Fibroblast of skin of back (primary cell): ENCODE measurements at places on chromosomes 2 and 18.

DNA sequence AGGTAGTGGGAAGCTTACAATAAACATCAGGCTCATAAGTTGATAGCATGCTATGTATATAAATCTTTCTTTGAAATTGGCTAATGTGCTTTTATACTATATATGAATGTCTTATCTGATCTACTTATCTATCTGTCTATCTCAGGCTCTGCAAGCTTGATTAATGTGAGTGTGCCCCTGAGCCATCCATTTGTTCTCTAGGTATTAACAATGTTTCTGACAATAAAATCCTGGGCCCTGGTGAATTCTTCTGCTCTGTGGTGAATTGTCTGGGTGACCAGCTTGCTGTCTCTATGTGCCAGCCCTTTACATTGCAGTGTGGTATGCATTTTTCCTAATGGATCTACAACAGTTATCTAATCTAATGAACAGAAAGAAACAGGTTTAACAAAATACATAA is 295.9 kb downstream of the HRH4 start:
- no peak for DNase-seq

GRCh38 chr2:43001787-43002468 is 209.5 kb upstream of the HAAO start:
- no peak for DNase-seq

DNA sequence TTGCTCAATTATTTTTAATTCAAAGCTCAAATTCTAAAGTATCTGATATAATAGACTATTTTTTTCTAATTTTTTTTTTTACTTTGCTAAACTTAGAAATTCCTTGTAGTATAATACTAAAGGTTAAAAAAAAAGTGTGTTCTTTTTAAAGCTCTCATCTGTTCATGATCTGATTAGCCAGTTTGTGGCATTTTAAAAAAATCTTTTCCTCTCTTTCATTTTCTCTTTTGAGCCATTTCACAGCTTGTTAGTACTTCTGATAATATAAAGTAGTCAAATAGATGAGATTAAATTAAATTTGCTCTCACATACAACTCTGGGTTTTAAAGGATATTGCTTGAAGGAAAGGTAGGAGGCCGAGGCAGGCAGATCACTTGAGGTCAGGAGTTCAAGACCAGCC is 40.7 kb upstream of the NEMP2 start:
- no peak for DNase-seq

DNA sequence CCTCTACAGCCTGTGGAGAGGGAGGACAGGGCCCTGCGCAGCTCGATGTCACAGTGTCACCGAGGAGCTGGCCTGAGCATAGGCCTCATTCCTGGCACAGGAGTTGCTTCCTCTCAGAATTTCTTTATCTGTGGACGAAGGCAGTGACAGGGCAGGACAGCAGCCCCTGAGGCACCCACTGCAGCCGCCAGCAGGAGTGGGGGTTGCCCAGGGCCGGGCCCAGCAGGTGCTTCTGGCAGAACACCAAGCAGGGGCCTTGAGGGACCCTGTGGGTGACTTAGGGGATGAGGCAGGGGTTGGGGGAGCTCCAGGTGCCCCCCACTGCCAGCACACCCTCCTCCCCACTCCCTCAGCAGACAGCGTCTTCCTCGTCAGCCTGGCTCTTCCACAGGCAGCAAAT is 290.0 kb downstream of the PHLPP1 start:
- DNase-seq: no peak

DNA sequence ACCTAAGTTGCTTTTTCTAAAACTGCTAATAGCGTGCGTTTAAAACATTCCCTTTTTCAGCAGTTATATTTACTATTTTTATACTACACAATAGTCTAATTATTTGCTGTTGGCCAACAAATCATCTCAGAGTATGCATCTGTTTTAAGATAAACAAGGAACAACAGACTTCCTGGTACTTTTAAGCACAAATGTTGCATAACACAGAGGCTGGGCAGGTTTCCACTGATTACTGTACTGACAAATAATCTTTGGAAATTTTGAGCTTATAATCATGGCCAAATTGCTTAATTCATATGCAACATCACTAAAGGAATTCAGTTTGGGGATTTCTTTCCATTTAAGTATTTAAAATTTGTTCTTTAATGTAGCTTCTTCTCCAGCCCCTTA is 737.4 kb upstream of the SALL3 start:
- no peak for DNase-seq

DNA sequence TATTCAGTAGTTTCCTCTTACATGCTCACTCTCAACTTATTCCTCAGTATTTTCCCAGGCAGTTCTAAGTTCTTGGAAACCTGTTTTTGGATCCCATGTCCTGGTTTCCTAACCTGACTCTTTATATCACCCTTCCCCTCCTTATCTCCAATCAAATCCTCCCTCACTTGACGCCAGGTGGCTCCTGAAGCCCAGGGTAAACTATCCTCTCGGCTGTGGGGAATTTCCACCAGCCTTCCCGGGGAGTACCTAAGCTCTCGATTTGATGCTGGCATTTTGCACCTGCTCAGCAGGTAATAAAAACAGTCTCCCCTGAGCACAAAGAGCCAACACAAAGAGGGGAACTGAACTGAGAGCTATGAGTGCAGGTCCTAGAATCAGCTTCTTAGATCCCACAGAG is 538.0 kb downstream of the SLC4A3 start:
- DNase-seq: no peak
